ENCODE measurements at places on chromosomes 12 and 14.

- no peak for DNase-seq
Measured at GRCh38 chr14:40053416-40053815, 621.2 kb upstream of the FBXO33 start.

DNA sequence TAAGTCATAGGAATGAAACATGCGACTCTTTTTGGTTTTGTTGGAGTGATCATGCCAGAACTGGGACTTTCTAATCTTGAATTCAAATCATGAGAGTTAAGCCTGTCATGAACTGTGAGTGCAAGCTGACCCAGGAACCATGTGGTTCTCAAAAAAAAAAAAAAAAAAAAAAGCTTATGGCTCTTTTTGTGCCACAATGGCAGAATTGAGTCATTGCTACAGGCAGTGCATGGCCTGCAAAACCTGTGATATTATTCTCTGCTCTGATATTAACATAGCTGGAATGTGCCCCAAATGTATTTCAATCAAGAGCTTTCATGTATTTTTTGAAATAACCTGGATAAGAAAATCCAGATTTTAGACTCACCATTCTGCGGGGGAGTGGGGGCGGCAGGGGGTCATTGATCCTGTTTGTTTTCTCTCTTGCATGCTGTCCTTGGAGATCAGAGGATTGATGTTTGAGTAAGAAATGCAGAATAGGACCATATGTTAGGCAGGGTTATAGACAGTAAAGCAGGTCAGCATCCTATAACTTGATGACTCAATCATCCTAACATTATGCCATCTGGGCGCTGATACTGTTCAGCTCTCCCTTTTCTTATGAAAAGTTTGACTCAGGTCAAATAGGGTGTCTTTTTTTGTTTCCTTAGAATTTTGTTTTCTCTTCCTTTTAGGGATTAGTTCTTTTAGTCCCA is 797.4 kb downstream of the DIO2 start:
- DNase-seq: no peak

DNA sequence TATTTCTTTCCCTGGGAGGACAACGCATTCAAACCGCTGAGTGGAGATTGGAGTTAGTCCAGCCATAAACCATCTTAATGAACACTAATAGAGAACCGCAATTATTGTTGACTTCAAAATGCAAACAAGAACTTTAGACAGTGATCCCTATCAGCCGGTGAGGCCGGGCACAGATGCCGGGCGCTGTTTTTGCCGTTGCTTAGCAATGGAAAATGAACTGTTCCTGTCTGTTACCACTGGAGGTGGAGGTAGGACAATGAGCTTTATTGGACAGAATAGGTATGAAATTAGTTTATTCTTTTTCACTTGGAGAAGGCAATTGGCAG is 216.8 kb downstream of the TTC8 start:
- DNase-seq: no peak

- no peak for DNase-seq
Measured at GRCh38 chr14:96424109-96424989, 32.4 kb downstream of the AK7 start.

DNA sequence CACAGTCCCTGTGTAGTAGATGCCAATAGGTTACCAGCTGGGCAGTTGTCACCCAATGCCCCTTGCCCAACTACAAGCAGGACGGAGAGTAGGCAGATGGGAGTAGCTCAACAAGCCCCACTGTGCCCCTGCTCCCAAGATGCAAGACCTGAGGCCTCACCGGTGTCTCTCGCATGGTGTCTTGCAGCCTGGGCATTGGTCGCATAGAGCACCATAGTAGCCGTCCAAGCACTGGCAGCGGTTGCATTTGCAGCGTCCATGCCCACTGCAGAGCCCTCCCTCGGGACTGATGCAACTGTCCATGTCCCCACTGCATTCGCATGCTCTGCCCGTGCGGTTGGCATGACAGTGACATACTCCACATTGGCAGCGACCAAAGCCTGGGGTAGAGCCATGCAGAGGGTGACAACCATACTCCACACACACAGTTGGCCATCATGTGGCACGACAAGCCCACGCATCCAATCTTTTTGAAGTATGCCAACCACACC is 11.9 kb upstream of the CSAD start:
- no peak for DNase-seq

DNA sequence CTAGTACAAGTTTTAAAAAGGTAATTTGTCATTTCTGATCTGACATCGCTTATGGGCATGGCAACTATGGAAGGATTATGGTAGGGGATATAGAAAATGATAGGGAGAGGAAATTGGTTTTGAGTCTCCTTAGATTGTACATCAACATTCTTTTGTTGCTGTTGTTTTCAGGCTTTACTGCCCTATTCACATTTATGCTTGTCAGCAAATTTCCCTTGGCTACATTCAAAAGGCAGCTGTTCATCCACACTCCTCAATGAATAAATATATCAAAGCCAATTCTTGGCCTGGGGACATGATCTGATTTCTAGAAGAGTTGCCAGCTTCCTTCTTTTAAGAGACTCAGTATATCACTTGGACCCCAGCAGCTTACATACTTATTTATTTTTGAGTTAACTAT is 283.4 kb downstream of the CEP128 start:
- DNase-seq: no peak

DNA sequence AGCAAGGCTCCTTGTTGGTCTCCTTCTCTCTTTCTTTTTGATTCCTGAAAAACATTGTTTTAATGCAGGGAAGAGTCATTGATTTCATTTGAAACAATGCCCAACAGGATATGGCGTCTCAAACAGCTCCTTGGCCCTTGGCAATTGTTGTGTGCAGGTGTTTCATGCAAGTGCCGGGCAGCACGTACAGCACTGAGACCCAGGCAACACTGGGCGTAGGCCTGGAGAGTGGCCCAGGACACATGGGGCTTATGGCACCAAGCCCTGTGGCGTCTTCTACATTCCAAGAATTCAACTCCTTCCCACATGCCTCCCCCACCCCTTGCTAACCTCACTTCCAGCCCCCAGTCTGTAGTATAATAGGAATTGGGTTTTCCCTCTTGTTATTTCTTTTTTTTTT is 230.4 kb downstream of the SPTSSA start:
- no peak for DNase-seq

DNA sequence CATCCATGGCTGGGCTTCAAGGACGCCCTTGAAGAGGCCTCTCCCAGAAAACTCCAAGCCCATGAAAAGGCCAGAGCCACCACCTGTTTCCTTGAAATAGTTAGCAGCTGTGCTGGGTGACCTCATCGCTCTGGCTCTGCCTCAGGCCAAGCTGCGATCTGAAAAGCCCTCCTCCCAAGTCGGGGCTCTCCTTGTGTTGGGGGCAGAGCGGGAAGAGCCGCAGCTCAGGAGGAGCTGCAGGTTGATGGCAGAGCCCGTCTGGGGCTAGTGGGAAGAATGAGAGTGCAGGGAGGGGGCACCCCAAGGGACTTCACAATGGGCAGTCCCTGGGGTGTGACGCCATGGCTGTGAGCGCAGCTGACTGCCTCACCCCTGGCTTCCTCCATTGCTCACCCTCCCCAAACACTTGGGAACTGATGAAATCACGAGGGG is 50.0 kb upstream of the STON2 start:
- no peak for DNase-seq

GRCh38 chr14:51093371-51094281 is 1.3 kb downstream of the TRIM9 start:
- DNase-seq: peak; percentile 85

GRCh38 chr12:121159467-121160307 is 27.0 kb downstream of the P2RX7 start:
- no peak for DNase-seq

- DNase-seq: no peak
Measured at GRCh38 chr14:87995500-87996290, 2.7 kb upstream of the GALC start.

- no peak for DNase-seq
Measured at GRCh38 chr12:119328111-119328510, 6.4 kb upstream of the CCDC60 start.

DNA sequence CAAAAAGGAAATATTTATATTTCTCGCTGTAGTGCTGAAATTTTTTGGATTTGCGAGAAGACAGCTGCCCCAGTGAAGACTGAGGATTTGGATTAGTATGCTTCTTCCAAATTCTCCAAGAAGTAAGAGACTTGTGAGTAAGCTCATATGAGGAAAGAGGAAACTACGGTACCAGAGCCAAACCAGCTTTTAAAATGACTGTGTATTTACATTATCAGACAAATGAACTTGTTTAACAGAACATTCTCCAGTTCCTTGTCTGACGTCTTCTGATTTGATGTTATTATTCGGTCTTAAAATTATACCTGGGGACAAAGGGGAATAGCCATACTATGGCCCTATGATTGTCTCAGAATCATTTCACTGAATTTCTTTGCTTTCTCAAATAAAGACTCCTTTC is 8.0 kb downstream of the CLEC12B start:
- DNase-seq: no peak

- DNase-seq: no peak
Measured at GRCh38 chr12:39959031-39959430, 146.8 kb downstream of the SLC2A13 start.

- no peak for DNase-seq
Measured at GRCh38 chr12:4819654-4820053, 90.1 kb upstream of the KCNA1 start.

DNA sequence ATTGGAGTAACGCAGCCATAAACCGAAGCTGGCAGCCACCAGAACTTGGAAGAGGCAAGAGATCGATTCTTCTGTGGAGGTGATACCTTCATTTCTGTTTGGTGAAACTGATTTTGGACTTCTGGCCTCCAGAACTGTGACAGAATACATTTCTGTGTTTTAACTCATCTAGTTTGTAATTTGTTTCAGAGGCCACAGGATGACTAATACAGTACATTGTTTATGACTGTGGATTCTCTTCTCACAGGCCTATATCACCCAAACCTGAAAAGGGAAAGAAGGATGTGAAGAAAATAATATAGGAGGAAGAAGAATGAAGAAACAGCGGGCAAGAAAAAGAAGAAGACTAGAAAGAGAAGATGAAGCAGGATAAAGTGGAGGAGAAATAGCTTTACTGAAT is 263.8 kb upstream of the DIO2 start:
- no peak for DNase-seq

- no peak for DNase-seq
Measured at GRCh38 chr12:15883536-15883935, 1.3 kb downstream of the STRAP start.

DNA sequence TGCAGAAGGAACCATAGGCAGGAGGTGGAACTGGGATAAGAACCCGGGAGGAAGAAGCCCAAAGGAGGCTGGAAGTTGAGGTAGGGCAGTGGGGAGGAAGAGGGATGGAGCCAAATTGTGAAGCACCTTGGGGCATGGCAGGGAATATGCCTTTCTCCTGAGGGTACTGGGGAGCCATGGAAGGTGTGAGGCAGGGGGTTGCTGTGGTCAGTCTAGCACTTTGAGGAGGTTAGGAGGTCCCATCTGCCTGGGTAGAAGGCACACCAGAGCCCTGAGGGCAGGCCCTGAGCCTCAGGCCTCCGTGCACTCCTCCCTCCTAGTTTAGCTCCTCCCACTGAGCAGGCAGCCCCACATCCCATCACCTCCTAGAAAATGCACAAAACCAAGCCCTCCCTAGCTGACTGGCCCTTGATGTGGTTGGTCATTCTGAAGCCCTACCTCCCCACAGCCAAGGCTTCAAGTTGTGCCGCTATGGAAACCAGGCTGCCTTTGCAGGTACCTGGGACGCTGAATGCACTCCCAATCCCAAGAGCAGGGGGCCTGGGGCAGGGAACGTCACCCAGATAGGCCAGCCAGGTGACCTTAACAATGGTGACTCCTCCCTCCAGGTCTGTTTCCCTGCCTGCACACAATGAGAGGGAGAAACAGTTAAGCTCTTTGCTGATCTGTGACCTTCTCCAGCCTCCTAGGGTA is 15.1 kb downstream of the PHETA1 start:
- no peak for DNase-seq

DNA sequence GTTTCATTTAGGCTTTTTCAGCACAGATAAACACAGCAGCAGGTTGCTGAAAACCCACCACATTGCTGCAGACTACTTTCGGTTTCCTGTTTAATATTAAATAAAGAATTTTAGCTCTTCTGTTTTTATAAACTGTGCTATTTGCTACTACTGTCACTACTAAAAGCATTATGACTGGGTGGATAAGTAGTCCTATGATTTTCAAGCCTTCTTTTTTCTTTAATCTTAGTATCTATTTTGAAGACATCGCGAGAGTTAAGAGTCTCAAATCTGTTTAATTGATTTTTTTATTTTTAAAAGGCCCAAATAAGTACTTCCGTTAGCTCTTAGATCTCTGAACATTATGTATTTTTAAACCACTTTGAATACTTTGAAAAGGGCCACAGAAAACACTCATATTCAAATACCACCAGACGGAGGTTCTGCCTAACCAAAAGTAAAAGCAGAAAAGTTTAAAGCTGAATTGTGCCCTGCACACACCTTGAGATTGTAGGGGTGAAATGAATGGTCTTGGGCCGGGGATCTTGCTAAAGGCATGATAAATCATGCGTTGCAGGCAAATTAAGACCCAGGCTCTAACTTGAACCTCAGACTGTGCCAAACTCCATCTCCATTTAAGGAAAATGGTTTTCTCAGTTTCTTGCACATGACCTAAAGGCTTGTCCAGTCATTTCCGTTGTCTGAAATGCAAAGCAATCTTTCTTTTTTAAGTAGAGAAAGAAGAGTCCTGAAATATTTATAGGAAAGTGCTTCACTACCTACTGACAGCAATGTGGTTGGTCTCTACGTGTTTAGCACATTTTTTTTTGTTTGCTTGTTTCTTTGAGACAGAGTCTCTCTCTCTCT is 13.6 kb upstream of the FOXN3 start:
- no peak for DNase-seq

- no peak for DNase-seq
Measured at GRCh38 chr14:50084666-50085065, 31.7 kb downstream of the VCPKMT start.

All from head of caudate nucleus (tissue), 42 donors.